Cardiac ventricle fibroblast (primary cell): ENCODE measurements at places on chromosomes 13 and 19. TPM values are rescaled to one million over a fixed set of nuclear protein-coding genes. Genes with fewer than 3 reads are reported as not detected.

Gene VSTM1
- total RNA-seq: not detected in 2 replicates

Gene CEACAM7
- total RNA-seq: not detected in 2 replicates

Gene GNG8
- not detected in 2 replicates for total RNA-seq

Gene TEX101
- not detected in 2 replicates for total RNA-seq

Gene OR7D2
- not detected in 2 replicates for total RNA-seq

Gene ZNF256
- total RNA-seq: 4.1 and 6.2 TPM in 2 replicates
